ENCODE measurements at places on chromosomes 6 and 20.
A peak's percentile ranks its signal among the peaks of the same experiment; 100 is the strongest.

- no peak for DNase-seq
Measured at GRCh38 chr20:46798430-46798829, 89.0 kb downstream of the SLC2A10 start.

DNA sequence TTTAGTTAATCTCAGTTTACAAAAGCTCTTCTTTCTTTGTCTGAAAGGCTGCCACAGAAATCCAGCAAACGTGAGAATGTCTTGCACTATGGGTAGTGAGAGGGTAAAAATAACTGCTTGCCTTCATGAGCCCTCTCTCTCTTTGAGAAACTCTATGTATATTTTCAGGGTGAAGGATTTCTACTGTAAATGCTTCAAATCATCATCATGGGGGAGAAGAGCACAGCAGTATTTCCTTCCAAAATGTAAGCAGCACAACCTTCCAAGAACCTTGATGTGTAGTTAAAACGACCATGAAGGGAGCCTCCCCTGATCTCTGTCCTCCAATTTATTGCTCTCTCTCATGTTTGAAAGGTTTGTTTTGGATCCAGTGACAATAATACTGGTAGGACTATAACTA, 141.3 kb upstream of the CENPW start:
- DNase-seq: no peak

GRCh38 chr6:133888929-133889556, at the start of gene TCF21:
TCF21 (plus strand) TSS chr6:133889113; CDS start chr6:133889398, 285 bp downstream.
- DNase-seq: no peak

DNA sequence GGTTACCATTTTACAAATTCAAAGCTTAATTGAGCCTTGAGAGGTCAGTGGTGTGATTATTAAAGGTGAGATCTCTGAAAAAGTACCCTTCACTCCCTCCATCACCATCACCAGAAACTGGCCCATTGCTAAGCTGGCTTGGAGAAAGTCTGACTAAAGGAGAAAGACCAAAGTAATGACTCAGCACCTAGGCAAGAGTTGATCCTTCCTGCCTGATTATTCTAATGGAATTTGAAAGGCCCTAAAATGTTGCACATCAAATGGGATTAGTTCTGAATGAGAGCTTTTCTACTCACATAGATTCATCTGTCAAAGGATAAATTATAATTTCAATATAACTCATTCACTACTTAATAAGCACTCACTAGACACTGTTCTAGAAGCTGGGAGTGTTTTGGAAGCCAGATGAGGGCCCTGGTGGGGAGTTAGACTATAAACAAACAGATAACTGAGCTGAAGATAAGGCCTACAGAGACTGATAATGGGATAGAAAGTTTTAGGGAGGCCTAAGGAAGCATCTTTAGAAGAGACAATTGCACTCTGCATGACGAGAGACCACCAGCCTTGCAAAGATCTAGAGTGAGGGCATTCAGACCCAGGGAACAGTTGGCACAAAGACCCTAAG, 366.7 kb downstream of the SYNE1 start:
- DNase-seq: no peak

DNA sequence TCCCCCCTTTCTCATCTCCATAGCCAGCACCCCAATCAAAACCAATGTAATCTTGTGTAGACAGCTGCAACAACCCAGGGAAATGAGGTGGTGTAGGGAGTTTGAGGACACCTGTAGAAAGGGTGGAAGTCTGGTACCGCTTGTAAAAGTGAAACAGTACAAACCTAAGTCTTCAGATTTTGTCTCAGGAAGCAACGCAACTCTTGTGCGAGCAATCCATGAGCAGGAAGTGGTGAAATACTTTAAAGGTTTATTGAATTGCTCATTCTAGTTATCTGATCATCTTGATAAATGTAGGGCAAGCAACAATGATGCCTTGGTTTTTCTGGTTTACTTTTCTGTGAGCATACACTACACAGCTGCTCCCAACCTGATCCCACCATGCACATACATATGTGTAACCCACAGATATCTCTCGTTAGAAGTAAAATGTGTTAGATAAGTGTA, 71.1 kb upstream of the THEMIS start:
- no peak for DNase-seq

DNA sequence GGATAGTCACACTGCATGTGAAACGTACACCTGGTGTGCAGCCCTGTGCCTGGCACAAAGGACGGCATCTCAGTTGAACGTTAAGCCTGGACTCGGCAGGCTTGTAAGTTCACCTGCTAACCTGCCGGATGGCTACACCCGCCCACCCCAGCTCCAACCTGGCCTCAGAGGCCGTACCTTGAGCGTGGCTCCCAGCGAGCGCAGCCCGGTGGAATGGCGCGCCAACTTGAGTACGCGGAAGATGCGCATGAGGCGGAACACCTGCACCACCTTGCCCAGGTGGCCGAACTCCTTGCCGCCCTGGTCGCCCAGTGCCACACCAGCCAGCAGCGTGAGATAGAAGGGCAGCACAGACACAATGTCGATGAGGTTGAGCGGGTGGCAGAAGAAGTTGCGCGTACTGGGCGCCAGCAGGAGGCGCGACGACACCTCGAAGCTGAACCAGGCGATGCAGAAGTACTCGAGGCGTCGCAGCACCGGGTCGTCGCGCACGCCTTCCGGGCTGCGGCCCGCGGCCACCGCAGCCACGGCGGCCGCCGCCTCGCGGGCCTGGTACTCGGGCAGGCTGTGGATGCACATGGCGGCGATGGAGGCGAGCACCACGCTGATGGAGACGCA, 3.3 kb downstream of the KCNS1 start:
- DNase-seq: no peak

GRCh38 chr6:158150701-158151100, 17.4 kb downstream of the SERAC1 start:
- DNase-seq: no peak

GRCh38 chr6:145045582-145045981, 689.7 kb downstream of the EPM2A start:
- no peak for DNase-seq

- no peak for DNase-seq
Measured at GRCh38 chr20:31363295-31363694, 5.1 kb upstream of the DEFB118 start.

DNA sequence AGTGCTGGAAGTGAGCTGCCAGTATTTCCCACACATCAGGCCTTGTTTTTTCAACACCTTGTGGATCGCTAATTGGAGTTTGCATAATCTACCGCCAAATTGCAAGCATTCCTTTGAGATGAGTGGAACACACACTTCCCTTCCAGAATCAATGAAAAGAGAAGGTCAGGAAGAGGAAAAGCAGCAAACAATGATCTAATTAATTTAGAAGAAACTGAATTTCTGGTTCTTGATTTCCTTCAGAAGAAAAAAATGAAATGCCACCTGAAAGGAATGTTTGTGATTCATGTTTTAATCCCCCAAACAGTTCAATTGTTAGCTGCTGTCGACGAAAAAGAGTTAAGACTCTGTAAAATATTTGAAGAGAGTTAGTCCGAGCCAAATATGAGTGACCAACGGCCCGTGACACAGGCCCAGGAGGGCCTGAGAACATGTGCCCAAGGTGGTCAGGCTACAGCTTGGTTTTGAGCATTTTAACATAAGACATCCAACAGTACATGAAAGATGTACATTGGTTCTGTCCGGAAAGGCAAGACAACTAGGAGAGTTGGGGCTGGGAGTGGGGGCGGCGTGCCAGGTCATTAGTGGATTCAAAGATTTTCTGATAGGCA, 182.3 kb downstream of the MTFR2 start:
- DNase-seq: no peak

- no peak for DNase-seq
Measured at GRCh38 chr6:167734662-167735083, 92.0 kb upstream of the AFDN start.

DNA sequence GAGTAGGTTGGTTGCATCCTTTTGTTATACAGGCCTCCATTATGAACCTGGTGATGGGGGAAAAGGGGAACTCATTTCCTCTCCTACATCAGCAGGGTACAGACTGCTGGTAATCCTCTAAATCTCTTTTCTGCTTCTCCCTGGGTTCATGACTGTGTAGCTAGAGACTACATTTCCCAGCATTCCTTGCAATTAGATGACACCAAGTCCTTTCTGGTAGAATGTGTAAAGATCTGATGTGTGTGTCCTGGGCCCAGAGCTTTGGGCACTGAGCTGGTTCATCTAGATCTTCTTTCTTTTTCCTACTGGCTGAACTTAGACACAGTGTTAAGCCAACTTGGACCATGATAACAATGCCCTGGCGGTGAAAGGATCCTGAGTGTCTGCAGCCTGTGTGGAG, 104.7 kb upstream of the IFNGR1 start:
- DNase-seq: no peak

- no peak for DNase-seq
Measured at GRCh38 chr6:41657131-41658094, 19.1 kb downstream of the MDFI start.

GRCh38 chr6:23175391-23175790, 606.0 kb downstream of the HDGFL1 start:
- no peak for DNase-seq

GRCh38 chr6:33407132-33407718, 3.6 kb upstream of the PHF1 start:
- no peak for DNase-seq

GRCh38 chr6:129370268-129370916, 339.6 kb downstream of the ARHGAP18 start:
- DNase-seq: no peak

GRCh38 chr6:5174244-5174643, 86.5 kb downstream of the LYRM4 start:
- DNase-seq: peak; percentile 52

GRCh38 chr6:116144605-116145004, 18.7 kb upstream of the COL10A1 start:
- DNase-seq: no peak

GRCh38 chr6:107600936-107601335, 111.0 kb downstream of the SOBP start:
- no peak for DNase-seq

DNA sequence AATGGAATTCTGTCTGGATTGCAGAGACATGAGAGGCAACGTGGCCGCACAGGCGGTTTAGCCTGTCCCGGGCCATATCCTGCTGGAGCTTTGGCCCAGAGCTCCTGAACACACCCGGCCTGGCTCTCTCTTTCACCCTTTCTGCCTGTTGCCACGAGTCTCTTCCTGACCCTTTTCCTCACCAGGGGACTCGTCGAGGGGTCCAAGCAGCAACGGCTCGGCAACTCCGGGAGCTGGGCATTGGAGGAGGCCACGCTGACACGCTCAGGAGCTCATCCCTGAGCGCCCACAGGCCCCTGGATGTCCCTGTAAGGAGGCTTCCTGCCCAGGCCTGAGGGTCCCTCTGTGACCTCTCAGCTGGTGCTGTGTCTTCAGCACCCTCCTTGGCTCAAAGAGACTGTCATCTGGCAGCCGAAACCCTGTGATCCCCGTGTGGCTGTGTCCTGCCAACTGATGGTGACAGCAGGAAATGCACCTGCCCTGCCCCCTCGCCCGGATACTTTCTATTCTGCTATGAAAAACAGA, 103.8 kb downstream of the RNASET2 start:
- no peak for DNase-seq

- no peak for DNase-seq
Measured at GRCh38 chr6:125802943-125803377, 12.2 kb downstream of the NCOA7 start.

GRCh38 chr6:166415306-166415705, 32.6 kb upstream of the MPC1 start:
- no peak for DNase-seq

- no peak for DNase-seq
Measured at GRCh38 chr20:896501-897025, 19.6 kb downstream of the ANGPT4 start.

GRCh38 chr20:41004531-41005360, 23.9 kb upstream of the TOP1 start:
- no peak for DNase-seq

DNA sequence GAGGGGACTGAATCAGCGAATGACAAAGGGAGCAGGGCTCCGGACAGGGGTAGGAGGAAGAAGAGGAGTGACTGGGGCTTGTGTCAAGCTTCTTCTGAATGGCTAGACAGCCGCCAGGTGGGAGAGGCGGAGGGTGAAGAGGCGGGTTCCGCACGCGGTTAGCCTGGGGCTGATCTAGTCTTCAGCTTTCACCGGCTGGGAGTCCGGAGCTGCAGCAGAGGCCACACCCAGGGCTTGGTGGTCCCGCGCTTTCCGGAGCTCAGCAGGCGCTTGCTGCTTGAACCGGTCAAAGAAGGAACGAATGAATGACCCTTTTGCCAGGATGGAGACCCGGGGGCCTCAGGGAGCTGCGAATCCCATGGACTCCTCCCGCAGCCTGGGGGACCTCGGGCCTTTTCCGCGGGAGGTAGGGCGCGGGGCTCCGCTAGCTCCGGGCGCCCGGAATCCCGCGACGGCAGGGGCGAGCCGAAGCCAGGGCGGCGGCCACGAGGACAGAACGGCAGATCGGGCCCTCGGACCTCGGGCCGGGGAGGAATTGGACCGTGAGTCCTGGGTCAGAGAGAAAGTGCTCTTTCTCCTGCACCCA, at the start of gene C6orf141:
TSS of gene C6orf141 (plus strand) at position 177 of the 586 bp plus-strand sequence. CDS start at position 302, 125 bp downstream.
- DNase-seq: peak; percentile 31

DNA sequence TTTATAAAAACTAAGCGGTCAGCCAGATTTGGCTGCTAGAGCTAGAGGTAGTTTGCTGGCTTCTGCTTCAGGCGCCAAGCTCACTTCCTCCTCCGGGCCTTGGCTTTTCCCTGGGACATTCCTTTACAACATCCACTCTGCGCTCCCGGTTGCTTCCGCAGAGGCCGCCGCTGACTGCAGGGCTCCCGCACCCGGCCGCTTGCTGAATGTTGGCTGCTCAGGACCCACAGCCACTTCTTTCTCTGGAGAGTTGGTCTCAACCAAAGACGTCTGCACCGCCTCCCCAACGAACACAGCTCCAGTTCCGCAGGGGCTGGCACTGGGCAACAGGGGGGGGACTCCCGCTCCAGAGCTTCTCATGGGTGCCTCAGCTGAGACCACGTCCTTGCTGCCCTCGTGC, 282.8 kb downstream of the TFAP2C start:
- no peak for DNase-seq

DNA sequence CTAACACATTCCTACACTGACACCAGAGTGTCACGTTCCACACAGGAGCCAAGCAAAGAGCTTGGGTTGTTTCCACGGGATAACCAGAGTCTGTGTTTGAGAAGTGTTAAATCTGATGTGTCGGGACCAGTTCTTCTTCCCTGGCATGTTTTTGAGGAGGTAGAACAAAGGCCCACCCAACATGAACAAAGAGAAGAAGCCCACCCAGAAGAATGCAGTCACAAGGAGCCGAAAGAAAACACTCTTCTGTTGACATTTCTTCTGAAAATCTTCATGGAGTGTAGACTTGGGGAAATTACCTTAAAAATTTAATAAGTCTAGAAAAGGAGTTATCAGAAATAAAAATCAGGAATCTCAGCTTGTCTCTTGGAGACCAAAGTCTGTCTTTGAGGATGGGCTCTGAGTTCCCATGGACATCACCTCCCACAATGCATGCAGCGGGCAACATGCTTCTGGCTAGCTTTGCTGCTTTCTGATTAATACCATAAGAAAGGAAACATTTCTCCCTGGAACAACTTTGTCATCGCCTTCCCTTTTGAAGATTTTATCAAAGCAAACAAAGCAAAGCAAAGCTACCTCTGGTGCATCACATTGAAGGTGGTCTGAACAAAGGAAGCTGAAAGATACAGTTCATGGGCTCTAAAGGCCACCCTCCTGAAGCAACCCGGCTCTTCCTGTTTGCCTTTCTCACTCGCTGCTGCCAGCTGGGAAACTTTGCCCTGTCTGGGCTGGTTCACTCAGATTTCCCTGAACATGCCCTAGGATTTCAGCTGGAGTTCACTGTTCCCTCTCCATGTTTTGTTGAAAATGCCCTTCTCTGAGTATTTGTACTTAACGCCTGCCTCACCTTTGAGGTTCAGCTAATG, 448.1 kb downstream of the KIF16B start:
- DNase-seq: no peak

- no peak for DNase-seq
Measured at GRCh38 chr20:59221049-59221706, 57.6 kb downstream of the ZNF831 start.

All from GM19239 (cell line).